ENCODE measurements at places on chromosomes 7 and 10.
A peak's percentile ranks its signal among the peaks of the same experiment; 100 is the strongest.

DNA sequence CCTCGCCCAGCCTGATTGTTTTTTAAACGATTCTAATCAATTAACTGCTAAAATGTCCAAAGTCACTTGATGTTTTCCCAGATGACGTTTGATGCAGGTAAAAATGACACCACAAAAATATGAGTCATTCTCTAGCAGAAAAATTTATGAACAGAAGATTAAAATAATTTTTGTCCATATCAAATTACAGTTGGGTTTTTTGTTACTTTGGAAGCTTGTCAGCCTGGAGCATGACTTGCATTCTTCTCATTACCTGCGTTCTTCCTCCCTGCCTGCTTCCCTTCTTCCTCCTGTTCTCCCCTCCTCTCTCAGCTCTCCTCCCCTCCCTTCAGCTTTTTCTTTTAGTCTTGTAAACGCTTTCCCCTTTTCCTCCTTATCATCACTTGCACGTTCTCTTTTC is 18.7 kb downstream of the IL15RA start:
- no peak for DNase-seq

DNA sequence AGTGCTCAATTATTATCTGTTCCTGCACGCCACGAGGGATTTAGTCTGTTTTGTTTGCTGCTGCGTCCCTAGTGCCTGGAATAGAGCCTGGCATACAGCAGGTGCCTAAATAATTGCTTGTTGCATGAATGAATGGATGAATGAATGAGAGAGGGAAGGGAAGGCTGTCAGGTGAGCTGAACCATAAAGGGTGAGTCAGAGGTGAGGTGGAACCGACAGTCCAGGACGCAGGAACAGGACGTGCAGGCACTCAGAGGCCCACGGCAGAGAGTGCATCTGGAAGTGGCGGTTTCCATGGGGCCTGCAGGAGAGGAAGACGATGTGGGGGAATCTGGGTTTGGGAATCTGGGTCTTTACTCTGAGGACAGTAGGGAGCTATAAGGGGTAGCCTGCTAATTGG is 17.7 kb upstream of the PPIF start:
- no peak for DNase-seq

DNA sequence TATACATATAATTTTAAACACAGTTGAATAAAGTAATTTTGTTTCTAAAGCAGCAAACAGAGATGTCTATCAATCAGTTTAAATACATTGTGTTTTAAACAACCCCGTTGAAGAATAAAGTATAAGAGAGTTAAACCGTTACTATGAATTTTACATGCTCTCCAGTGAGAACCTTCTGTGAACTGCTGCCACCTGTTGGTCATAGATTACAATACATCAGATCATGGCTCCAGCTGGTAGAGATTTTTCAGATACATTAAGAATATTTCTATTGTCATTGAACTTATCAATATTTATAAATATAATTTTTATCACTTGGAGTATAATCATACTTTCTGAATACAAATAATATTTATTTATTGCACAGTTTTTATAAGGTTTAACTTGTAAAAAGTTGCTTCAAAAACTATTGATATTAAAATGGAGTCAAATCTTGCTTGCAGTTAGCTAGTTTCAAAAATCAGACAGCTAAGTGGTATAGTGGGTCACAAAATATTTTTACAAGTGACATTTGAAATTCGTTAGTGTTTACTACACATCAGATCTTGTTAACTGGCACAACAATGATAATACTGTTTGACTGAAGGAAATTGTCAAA is 561.2 kb upstream of the PHF14 start:
- peak; percentile 48 for DNase-seq

DNA sequence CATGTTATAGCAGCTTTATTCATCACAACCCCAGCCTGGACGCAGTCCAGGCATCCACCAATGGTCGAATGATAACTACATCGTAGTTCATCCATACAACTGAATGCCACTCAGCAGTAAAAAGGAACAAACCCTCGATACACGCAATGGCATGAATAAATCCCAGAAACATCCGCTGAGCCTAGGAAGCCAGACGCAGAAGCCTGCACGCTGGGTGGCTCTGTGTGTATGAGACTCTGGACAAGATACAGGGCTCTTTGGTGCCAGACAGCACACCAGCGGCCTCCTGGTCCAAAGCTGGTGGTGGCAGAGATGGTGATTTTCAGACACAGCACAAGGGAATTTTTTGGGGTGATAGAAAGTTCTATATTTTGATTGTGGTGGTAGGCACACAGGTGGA is 10.0 kb upstream of the CRYGN start:
- DNase-seq = no peak

DNA sequence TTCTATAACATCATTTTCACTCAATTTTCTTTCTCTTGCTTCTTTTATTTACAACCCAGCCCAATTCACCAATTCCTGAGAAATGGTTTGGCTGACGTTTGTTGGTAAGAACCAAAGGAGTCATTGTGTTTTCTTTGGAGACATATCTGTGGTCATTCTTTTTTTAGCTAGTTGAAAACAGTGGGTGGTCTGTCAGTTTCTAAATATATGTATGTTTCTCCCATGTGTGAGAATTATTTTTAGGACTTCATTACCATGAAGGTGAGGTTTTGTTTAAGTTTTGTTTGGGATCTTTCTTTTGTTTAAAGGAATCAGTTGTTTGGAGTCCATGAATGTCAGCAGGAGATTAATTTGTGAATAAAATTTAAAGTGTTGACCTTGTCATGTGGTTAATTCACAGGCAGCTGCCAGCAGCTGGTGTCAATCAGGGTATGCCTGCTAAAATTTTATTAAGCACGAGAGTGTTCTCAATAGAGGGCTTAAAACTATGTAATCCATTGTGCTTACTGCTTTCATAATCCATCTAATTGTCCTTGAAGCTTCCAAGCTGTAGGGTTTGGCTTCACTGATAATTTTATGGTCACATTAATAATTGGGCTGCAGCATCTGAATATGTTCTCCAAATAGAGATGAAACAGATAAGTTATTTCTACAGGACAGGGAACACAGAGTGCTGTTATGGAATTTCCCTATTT is 38.7 kb downstream of the INSYN2A start:
- DNase-seq = no peak

DNA sequence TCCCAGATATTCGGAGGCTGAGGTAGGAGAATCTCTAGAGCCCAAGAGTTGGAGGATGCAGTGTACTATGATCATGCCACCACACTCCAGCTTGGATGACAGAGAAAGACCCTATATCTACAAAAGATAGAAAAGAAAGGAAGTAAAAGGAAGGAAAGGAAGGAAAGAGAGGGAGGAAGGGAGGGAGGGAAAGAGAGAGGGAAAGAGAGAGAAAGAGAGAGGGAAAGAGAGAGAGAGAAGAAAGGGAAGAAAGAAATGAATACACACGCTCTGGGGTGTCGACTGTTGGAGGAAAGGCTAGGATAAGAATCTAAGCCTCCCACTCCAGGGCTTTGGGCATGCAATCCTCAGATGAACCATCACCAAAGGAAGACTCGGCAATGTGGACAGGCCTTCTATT is 69.9 kb downstream of the PARD3 start:
- DNase-seq = no peak

GRCh38 chr7:46532571-46532970 is 611.5 kb upstream of the IGFBP3 start:
- no peak for DNase-seq

GRCh38 chr7:52273685-52274610 is 761.5 kb upstream of the POM121L12 start:
- DNase-seq = no peak

GRCh38 chr7:107506674-107507339 is 37.0 kb downstream of the GPR22 start:
- DNase-seq = no peak

DNA sequence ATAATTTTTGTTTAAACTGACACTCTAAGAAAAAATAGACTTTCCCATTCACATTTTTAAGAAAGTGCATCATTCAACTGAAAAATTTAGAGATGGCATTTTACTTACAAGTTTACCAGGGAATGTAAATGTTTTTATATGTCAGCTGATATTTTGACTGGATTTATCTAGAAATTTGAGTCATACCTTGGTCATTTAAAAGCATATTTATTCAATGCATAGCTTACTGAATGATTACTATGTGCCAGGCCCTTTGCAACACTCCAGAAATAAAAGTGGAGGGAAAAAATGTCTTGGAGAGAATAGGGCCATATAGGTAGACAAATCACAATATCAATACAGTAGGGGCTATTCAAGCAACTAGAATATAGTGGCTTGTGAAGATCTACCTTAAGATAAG is 98.4 kb upstream of the FAM3C start:
- DNase-seq = no peak

- DNase-seq = peak; percentile 44
Measured at GRCh38 chr10:74081192-74081803, 69.3 kb downstream of the AP3M1 start.

GRCh38 chr7:41624818-41625217 is 78.1 kb downstream of the INHBA start:
- DNase-seq = no peak

GRCh38 chr10:79069325-79070080 is 737 bp downstream of the ZMIZ1 start:
- no peak for DNase-seq

DNA sequence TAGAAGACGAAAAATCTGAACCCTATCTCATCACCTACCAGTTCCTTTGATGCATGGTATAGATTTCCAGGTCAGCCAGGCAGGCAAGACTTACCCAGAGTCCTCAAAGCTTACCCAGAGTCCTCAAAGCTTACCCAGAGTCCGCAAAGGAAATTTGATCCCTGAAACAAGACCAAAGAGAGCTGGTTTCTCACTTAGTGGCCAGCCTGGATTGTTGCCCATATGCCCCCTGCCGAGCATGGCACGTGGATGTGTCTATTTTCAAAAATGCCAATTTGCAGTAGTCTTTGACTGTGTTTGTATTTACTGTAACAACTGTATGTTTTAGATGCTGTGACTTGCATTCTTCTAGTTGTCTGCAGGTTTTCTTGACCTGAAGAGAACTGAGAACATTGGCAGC is 120.2 kb upstream of the STARD3NL start:
- no peak for DNase-seq

Measured in midbrain (tissue), 1 donor.